Stimulated activated CD8-positive, alpha-beta memory T cell treated with anti-CD3 and anti-CD28 coated beads, Interleukin-4, amount 100 ng/mL, for 24 hours (primary cell): ENCODE measurements at places on chromosomes 13 and 19.

- no peak for DNase-seq
Observed at GRCh38 chr19:41001243-41001971, 10.3 kb downstream of the CYP2B6 start.

DNA sequence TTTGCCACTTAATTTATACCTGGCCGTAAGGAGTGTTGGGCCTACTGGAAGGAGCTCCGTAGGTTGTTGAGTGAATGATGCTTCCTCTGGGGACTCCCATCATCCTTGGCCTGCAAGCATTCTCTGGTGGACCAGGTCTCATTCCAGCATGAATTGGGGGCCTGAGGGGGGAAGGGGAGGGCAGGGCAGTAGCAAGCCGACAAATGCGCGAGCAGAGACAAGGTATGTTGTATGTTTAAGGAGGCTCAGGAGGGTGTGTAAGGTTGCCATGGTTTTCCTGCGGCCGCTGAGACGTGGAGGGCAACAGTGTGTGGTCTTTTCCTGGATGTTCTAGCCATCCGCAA lies 749 bp downstream of the ZNF264 start:
- DNase-seq = no peak

- DNase-seq = no peak
Observed at GRCh38 chr19:3736106-3736724, 25.3 kb downstream of the APBA3 start.

DNA sequence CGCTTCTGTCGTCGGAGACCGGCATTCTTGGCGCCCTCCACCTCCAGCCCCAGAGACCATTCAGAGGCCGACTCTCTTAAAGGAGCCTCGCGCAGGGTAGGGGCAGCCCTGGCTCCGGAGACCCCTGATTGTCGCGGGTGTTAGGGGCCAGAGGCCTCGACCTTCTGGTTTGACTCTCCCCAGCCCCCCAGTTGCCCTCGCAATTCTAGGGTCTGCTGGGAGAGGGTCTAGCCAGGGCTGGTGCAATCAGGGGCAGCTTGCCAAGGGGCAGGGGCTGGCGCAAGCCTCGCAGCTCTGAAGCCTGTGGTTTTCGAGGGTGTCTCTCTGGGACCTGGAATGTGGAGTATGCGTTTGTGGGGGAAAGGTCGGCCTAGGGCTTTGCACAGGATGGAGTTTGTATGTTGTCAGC lies 1.6 kb upstream of the SLC7A10 start:
- DNase-seq = no peak

DNA sequence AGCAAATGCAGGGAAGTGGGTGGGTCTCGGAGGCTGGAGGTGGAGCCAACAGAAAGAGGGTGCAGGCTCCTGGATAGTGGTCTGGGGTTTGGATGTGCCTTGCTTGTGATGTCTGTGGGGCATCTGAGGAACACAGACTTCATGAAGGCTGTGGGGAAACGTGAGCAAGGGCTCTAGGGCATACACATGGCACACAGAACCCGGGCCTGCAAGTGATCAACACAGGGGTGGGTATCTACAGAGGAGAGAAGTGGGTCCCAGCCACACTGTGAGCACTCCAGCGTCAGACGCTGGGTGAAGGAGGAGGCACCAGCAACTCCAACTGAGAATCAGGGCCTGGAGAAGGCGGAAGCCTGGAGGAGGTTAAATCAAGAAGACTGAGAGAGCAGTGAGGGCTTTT lies 5.4 kb upstream of the UBE2M start:
- DNase-seq = no peak

- no peak for DNase-seq
Observed at GRCh38 chr13:102440259-102440936, 38.5 kb upstream of the FGF14 start.

GRCh38 chr13:35729926-35730627 lies 253.6 kb upstream of the MAB21L1 start:
- DNase-seq = no peak

- no peak for DNase-seq
Observed at GRCh38 chr13:97492684-97493371, 58.9 kb downstream of the RAP2A start.

DNA sequence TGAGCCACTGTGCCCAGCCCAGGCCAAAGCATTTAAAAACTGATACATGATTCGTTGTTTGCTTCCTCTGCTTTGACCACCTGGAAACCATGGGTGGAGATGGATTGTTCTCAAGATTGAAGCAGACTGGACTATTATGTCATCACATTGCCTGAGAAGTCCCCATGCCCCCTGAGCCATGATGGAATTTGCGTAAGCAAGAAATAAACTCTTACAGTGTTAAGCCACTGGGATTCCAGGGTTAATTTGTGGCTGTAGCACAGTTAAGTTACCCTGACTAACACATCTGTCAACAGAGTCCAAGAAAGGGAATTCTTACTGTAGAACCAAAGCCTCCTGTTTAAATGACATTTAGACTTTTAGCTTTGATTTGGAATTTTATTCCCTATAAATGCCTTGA lies 19.4 kb upstream of the DHRS12 start:
- DNase-seq = no peak
